ENCODE measurements at places on chromosomes 4 and X.

- no peak for DNase-seq
Observed at GRCh38 chr4:2135083-2135482, 76.0 kb downstream of the NAT8L start.

GRCh38 chr4:94472056-94472826 is 20.5 kb downstream of the PDLIM5 start:
- DNase-seq: no peak

GRCh38 chrX:42602566-42602965 is 175.4 kb downstream of the PPP1R2C start:
- no peak for DNase-seq

DNA sequence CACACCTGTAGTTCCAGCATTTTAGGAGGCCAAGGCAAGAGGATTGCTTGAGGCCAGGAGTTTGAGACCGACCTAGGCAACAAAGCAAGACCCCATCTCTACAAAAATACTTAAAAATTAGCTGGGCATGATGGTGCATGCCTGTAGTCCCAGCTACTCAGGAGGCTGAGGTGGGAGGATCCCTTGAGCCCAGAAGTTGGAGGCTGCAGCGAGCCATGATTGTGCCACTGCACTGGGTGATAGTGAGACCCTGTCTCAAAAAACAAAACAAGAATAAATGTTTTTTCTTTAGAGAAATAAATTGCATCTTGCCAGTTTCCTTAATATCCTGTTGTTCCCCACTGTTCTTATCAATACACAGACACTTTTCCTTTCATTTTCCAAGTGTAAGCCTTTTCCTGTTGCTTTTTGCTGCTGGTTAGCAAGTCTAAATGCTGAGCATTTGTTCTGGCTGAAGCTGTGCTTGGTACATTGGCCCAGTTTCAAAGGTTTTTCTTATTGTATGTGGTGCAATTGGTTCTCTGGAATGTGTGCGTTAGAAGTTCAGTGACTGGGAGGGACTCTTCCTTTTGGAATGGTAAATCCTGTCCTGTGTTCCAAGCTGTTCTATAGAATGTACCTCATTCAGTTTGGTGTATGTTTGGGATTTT is 98.2 kb downstream of the AFF1 start:
- DNase-seq: no peak

GRCh38 chrX:148928811-148929210 is 428.4 kb downstream of the AFF2 start:
- DNase-seq: no peak

- no peak for DNase-seq
Observed at GRCh38 chr4:10787365-10787764, 102.8 kb upstream of the CLNK start.

GRCh38 chr4:83771113-83771705 is 235.3 kb downstream of the GPAT3 start:
- DNase-seq: no peak

DNA sequence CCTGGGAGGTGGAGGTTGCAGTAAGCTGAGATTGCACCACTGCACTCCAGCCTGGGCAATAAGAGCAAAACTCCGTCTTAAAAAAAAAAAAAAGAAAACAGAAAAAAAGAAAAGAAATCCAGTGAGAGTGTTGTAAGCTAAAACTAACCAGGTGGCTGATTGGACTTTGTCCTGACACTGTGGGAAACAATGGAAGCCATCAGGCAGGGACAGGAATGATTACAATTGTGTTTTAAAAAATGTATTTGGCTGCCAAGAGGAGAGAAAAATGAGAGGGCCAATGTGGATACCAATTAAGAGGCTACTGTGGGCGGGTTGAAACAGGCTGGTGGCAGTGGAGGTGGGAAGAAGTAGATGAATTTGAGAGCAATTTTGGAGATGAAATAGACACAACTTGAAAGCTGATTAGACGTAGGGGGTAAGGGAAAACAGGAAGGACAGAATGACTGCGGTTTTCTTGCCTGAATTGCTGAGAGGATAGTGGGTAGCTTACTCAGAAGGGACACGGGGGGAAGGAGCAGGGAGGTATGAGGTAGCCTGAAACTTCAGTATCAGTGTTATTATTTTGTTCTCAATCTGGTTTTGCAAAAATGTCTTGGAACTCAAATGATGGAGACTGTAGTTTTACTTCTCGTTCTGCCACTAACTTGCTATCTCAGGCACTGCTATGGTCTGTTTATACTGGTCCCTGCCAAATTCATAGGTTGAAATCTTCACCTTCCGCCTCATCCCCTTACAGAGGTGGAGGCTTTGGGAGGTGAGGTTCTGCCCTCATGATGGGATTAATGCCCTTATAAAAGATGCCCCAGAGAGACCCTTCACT is 45.6 kb upstream of the CHRNA9 start:
- no peak for DNase-seq

GRCh38 chrX:49754233-49754857 is 58.6 kb upstream of the PAGE1 start:
- peak; percentile 39 for DNase-seq

GRCh38 chr4:128349921-128350320 is 62.3 kb upstream of the PGRMC2 start:
- no peak for DNase-seq

GRCh38 chr4:77235289-77235854 is 78.4 kb downstream of the CCNG2 start:
- DNase-seq: no peak

DNA sequence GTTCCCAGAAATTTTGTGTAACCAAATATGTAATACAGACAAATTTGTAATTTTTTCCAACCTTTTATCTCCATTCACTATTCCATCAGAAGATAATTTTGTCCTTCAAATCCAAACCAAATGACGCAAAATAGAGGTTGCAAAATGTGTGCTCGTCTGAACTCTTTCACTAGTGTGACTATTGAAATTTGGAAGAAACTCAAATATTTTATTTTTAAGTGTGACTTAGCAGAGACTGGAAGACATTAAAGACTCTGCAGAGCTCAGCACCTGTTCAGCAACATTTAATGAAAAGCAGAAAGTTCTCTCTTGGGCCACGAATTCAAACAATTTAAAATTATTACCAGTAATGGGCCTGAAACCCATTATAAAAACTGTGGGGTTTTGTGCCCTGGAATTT is 30.0 kb upstream of the APELA start:
- no peak for DNase-seq

GRCh38 chrX:31006027-31006426 is 65.8 kb downstream of the FTHL17 start:
- DNase-seq: no peak

- DNase-seq: no peak
Observed at GRCh38 chrX:103613362-103613890, 5.7 kb downstream of the TCEAL3 start.

Data from stimulated activated CD4-positive, alpha-beta T cell treated with anti-CD3 and anti-CD28 coated beads, Interleukin-4, amount 100 ng/mL, for 1 hour (primary cell).